A549 treated with CpdA at 1 μM for 4 hours (cell line): ENCODE measurements at places on chromosomes 12 and 14. TPM values are rescaled to one million over a fixed set of nuclear protein-coding genes. Genes with fewer than 3 reads are reported as not detected.

SIRT4 gene
- total RNA-seq = 0.87 to 1.2 TPM (median 1.1 TPM) in 5 replicates

TAS2R14 gene
- total RNA-seq = 0.57 to 0.98 TPM (median 0.75 TPM) in 5 replicates

KCNA1 gene
- not detected in 5 replicates for total RNA-seq

MAP1LC3B2 gene
- total RNA-seq = 0.94 to 2.6 TPM (median 1.6 TPM) in 5 replicates

NT5DC3 gene
- total RNA-seq = 5.4 to 7.7 TPM (median 5.7 TPM) in 5 replicates

ABHD4 gene
- total RNA-seq = 53.4 to 58.0 TPM (median 55.3 TPM) in 5 replicates
